ENCODE measurements at places on chromosomes 12 and 14. TPM values are rescaled to one million over a fixed set of nuclear protein-coding genes. Genes with fewer than 3 reads are reported as not detected.

- H3K36me3 ChIP-seq = no peaks in the 10 kb centered on the region
- DNase-seq = no peak
- H3K4me3 ChIP-seq = no peak overlapping the region
- H3K27me3 ChIP-seq = no peaks in the 10 kb centered on the region
- no peak overlapping the region for H3K27ac ChIP-seq
- H3K4me1 ChIP-seq = no peaks in the 10 kb centered on the region
Measured at GRCh38 chr14:80419345-80419744, 208.0 kb upstream of the DIO2 start.

GRCh38 chr14:92657457-92658142 lies 90.8 kb downstream of the LGMN start:
- H3K27ac ChIP-seq = no peak overlapping the region
- H3K4me1 ChIP-seq = no peaks in the 10 kb centered on the region
- no peak for DNase-seq

The TNFAIP2 gene
- polyA plus RNA-seq = 288 TPM

- no peak for DNase-seq
- no peak overlapping the region for H3K27ac ChIP-seq
- no peaks in the 10 kb centered on the region for H3K36me3 ChIP-seq
- H3K4me1 ChIP-seq = peaks cover 23% of the 10 kb centered on the region
Measured at GRCh38 chr14:56160088-56160487, 41.9 kb downstream of the PELI2 start.

DNA sequence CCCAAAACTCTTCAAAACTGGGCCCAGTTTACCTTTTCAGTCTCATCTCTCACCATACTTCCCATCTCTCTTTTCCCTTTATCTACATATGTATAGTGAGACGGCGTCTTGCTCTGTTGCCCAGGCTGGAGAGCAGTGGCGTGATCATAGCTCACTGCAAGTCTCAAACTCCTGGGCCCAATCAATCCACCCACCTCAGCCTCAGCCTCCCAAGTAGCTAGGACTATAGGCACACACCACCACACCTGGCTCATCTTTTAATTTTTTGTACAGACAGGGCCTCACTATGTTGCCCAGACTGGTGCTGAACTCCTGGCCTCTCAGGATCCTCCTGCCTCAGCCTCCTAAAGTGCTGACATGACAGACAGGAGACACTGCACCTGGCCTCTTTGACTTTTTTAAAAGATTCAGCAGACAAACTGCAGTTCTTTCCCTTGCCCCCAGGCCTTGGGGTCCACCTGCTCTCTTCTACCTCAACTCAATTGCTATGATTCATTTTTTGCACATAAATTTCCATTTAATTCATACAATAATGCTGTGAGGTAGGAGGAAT lies 33.6 kb downstream of the TFCP2 start:
- no peak for DNase-seq
- no peak overlapping the region for H3K4me3 ChIP-seq
- H3K27me3 ChIP-seq = no peaks in the 10 kb centered on the region
- H3K4me1 ChIP-seq = no peaks in the 10 kb centered on the region
- H3K36me3 ChIP-seq = no peaks in the 10 kb centered on the region
- no peak overlapping the region for H3K27ac ChIP-seq

DNA sequence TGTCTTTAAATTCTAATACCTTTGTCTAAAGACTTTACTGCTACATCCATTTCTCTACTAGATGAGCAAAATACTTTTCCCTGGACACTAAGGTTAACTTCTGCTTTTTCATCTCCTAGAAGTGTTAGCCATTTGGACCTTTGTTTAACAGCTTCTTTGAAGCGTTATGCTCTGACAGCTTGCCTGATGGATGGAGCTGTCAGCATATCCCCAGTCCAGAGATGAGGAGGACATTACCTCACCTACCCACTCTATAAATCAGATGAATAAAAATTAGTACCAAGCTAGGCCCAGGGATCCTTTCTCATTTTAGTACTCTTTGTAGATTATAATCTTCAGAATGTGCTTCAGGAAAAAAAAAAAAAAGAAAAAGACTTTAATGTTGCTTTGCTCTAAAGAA lies 222.7 kb downstream of the PELI2 start:
- H3K27me3 ChIP-seq = no peaks in the 10 kb centered on the region
- no peaks in the 10 kb centered on the region for H3K4me1 ChIP-seq
- H3K27ac ChIP-seq = no peak overlapping the region
- DNase-seq = no peak
- no peak overlapping the region for H3K4me3 ChIP-seq

- no peak overlapping the region for H3K27ac ChIP-seq
- no peaks in the 10 kb centered on the region for H3K36me3 ChIP-seq
- no peaks in the 10 kb centered on the region for H3K4me1 ChIP-seq
- DNase-seq = no peak
- no peaks in the 10 kb centered on the region for H3K27me3 ChIP-seq
- H3K4me3 ChIP-seq = no peak overlapping the region
Measured at GRCh38 chr14:40576880-40577478, 1029.7 kb upstream of the LRFN5 start.

DNA sequence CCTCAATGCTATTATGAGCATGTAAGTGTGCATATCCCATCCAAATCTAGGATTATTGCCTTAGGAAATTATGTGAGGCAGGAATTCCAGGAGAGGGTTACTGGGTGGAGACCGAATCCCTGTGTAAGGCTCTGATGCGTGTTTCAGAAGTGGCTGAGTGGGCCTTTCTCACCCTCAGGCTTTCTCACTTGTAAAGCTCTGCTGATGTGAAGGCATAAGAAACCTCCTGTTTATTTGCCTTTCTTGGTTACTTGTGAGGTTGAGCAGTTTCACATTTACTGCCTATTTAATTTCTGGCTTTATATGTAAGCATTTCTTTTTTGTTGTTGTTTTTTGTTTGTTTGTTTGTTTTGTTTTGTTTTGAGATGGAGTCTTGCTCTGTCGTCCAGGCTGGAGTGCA lies 11.0 kb downstream of the IL31 start:
- DNase-seq = no peak
- no peaks in the 10 kb centered on the region for H3K4me1 ChIP-seq
- no peaks in the 10 kb centered on the region for H3K27me3 ChIP-seq

DNA sequence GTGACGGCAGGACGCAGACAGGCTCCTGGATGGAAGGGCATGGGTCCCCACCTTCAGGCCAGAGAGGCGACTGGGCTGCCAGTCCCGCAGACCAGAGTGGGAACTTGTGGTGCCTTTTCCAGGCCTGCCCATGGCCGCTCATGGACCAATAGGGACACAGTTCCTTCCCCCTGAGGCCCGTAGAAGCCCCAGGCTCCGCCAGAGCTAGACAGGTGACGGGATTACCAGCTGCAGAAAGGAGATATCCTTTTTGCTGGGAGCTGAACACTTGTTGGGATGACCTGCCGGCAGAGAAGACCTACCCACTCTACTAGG lies 73.6 kb upstream of the RASSF8 start:
- H3K4me1 ChIP-seq = no peaks in the 10 kb centered on the region
- no peak overlapping the region for H3K27ac ChIP-seq
- no peaks in the 10 kb centered on the region for H3K36me3 ChIP-seq
- no peaks in the 10 kb centered on the region for H3K27me3 ChIP-seq

The ZDHHC22 gene
- 0.04 TPM for polyA plus RNA-seq

The FGF23 gene
- not detected for polyA plus RNA-seq

GRCh38 chr12:125773033-125773640 lies 707.9 kb downstream of the AACS start:
- no peaks in the 10 kb centered on the region for H3K4me1 ChIP-seq
- H3K27me3 ChIP-seq = no peaks in the 10 kb centered on the region
- no peak overlapping the region for H3K4me3 ChIP-seq
- no peaks in the 10 kb centered on the region for H3K36me3 ChIP-seq

DNA sequence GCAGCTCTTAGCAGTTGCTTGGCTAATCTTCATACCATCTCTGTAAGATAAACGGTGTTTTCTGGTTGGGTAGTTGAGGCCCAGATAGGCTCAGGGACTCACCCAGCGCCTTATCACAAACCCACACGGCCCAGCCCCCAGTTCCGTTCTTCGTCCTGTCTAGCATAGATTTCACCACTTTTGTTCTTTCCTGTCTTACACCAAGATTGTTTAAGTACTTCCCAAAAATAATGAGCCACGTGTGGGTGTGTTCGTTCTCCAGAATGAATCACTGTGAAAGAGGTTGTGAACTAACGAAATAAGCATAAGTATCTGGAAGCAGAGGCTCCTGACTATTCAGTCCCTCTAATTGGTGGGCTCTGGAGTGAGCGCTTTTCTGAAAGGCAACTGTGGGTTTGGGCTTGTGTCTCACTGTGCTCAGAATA lies 21.4 kb downstream of the ACVR1B start:
- peaks cover 72% of the 10 kb centered on the region for H3K4me1 ChIP-seq
- H3K27ac ChIP-seq = peak overlapping the region; percentile 30
- no peak overlapping the region for H3K4me3 ChIP-seq
- no peaks in the 10 kb centered on the region for H3K27me3 ChIP-seq
- H3K36me3 ChIP-seq = peaks cover 12% of the 10 kb centered on the region

GRCh38 chr12:20183563-20183962 lies 184.8 kb upstream of the PDE3A start:
- H3K4me1 ChIP-seq = no peaks in the 10 kb centered on the region
- H3K27ac ChIP-seq = no peak overlapping the region
- no peaks in the 10 kb centered on the region for H3K27me3 ChIP-seq
- no peak overlapping the region for H3K4me3 ChIP-seq
- DNase-seq = no peak

- H3K27ac ChIP-seq = no peak overlapping the region
- H3K27me3 ChIP-seq = no peaks in the 10 kb centered on the region
- DNase-seq = no peak
- no peak overlapping the region for H3K4me3 ChIP-seq
- no peaks in the 10 kb centered on the region for H3K4me1 ChIP-seq
- no peaks in the 10 kb centered on the region for H3K36me3 ChIP-seq
Measured at GRCh38 chr14:79924551-79924950, 286.8 kb downstream of the DIO2 start.

DNA sequence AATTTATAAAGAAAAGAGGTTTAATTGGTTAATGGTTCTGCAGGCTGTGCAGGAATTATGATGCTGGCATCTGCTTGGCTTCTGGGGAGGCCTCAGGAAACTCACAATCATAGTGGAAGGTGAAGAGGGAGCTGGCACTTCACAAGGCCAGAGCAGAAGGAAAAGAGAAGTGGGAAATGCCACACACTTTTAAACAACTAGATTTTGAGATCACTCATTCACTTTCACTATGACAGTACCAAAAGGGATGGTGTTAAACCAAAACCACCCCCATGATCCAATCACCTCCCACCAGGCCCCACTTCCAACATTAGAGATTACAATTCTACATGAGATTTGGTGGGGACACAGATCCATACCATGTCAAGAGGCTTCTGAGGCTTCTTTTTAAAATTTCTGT lies 62.6 kb downstream of the SLC38A4 start:
- DNase-seq = no peak
- no peaks in the 10 kb centered on the region for H3K27me3 ChIP-seq
- H3K4me3 ChIP-seq = no peak overlapping the region
- no peak overlapping the region for H3K27ac ChIP-seq
- H3K36me3 ChIP-seq = no peaks in the 10 kb centered on the region

The TAS2R9 gene
- polyA plus RNA-seq = not detected

DNA sequence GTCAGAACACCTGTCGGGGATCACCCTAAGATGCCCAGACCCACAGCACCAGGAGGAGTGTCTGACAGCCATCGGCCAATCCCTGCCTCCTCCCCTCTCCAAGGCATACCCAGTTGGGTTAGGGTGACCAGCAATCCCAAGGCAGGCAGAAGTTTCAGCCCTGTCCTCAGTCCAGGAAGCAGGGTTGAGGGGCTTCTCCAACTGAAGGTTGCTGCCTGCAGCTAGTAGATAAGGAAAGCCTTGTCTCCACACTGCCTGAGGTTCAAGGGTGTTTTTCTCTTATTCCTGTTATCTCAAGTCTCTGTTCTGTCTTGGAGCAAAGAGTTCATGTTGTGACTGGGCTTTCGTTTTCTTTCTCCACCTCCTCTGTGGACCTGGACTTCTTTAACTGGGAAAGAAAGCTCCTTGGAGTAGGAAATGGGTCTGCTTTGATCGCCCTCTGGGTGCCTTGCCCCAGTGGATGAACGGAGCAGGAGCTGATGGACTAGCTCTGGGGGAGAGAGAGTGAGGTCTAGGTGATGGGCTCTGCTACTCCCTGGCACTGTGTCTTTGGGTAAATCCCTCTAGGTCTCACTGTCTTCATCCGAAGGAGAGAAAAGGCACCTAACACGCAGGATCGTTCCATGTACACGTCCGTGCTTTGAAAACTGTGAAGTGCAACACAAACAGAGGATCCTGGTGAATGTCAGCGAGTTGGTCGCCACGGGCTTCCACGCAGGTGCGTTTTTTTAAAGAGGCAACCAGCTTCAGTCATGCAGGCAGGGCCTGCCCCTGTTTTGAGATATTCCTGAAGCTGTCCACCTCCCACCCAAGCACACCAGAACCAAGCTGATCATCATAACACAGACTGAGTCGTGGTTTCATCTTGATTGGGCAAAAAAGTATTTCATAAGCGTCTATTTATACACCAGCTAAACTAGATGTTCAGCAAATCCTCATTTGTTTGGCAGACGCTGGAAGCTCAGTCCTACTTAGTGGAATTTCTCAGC lies 52.5 kb upstream of the FOXN3 start:
- H3K36me3 ChIP-seq = no peaks in the 10 kb centered on the region
- no peaks in the 10 kb centered on the region for H3K27me3 ChIP-seq
- H3K4me1 ChIP-seq = no peaks in the 10 kb centered on the region
- no peak overlapping the region for H3K4me3 ChIP-seq

The POMT2 gene
- 29.5 TPM for polyA plus RNA-seq

DNA sequence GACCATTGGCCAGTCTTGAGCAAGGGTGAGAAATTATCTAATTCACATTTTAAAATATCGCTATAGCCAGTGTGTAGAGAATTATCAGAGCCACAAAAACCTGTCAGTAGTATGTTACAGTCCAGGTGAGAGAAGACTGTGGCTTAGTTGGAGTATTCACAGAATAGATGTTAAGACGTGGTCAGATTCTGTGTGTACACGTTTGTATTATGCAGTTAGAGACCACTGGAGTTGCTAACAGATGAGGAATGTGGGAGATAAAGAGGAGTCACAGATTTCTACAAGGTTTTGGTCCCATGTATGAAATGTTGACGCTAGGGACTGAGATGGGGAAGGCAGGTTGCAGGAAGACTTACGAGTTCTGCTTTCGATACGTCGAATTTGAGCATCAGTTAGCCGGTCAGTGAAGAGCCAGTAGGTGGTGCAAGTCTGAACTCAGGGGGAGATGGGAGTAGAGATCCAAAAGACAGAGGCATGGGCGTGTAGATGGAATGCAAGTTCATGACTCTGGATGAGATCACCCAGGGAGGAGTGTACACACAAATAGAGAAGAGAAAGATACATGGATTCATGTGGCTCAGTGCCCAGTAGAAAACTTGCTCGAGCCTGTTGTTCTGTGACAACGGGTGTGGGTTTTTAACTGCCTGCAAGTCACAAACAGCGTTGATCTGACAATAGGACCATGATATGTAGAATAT lies 114.8 kb upstream of the FLRT2 start:
- no peak overlapping the region for H3K4me3 ChIP-seq
- no peak overlapping the region for H3K27ac ChIP-seq
- H3K27me3 ChIP-seq = no peaks in the 10 kb centered on the region
- H3K36me3 ChIP-seq = no peaks in the 10 kb centered on the region

DNA sequence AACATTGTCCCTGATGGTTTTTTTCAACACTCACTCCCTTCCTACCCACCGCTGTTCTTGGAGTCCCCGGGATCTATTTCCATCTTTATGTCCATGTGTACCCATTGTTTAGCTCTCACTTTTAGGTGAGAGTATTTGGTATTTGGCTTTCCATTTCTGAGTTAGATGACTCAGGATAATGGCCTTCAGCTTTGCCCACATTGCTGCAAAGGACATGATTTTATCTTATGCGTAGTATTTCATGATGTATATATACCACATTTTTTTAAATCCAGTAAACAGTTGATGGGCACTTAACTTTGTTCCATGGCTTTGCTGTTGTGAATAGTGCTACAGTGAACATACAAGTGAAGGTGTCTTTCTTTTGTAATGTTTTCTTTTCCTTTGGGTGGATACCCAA lies 123.5 kb upstream of the KITLG start:
- H3K4me1 ChIP-seq = no peaks in the 10 kb centered on the region
- no peak overlapping the region for H3K27ac ChIP-seq
- DNase-seq = no peak
- H3K27me3 ChIP-seq = no peaks in the 10 kb centered on the region
- no peaks in the 10 kb centered on the region for H3K36me3 ChIP-seq
